Keratinocyte (primary cell): ENCODE measurements at places on chromosomes 1 and 21.

- no peaks in the 10 kb centered on the region for H3K27me3 ChIP-seq
- H3K36me3 ChIP-seq: peaks cover 6% of the 10 kb centered on the region
- no peaks in the 10 kb centered on the region for H3K4me1 ChIP-seq
- H3K27ac ChIP-seq: no peak overlapping the region
These were observed 28.5 kb upstream of the PRDM15 start for GRCh38 chr21:41907496-41908258.

DNA sequence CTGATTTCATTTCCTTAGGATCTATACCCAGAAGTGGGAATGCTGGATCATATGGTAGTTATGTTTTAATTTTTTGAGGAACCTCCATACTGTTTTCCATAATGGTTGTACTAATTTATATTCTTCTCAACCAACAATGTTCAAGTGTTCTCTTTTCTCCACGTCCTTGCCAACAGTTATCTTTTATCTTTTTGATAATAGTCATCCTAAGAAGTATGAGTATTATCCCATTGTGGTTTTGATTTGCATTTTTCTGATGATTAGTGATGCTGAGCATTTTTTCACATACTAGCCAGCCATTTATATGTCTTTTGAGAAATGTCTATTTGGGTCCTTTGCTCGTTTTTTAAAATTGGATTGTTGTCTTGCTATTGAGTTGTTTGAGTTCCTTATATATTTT lies 38.5 kb downstream of the ABCD3 start:
- no peak for DNase-seq
- no peak overlapping the region for H3K27ac ChIP-seq
- no peak overlapping the region for H3K4me3 ChIP-seq
- H3K27me3 ChIP-seq: no peaks in the 10 kb centered on the region

GRCh38 chr1:91836331-91837040 lies 49.5 kb downstream of the TGFBR3 start:
- no peak overlapping the region for H3K4me3 ChIP-seq
- H3K36me3 ChIP-seq: no peaks in the 10 kb centered on the region
- no peak for DNase-seq
- H3K27me3 ChIP-seq: no peaks in the 10 kb centered on the region

DNA sequence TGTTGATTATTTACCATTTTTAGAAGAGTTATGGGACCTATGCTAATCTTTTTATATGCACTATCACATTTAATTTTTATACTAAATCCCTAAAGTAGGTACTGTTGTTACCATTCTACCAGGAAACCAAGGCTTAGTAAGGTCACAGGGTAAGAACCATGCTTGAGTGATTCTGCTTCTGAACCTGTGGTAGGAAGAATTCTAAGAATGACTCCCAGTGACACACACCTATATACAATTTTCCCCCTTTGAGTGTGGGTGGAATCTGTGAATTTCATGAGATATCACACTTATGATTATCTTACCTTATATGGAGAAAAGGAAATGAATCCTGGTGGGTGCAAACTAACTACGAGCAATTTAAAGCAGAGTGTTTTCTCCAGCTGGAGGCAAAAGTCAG lies 391.0 kb downstream of the USH2A start:
- no peak overlapping the region for H3K4me3 ChIP-seq
- H3K27ac ChIP-seq: no peak overlapping the region
- no peak for DNase-seq
- H3K27me3 ChIP-seq: no peaks in the 10 kb centered on the region
- H3K36me3 ChIP-seq: no peaks in the 10 kb centered on the region

- H3K4me3 ChIP-seq: no peak overlapping the region
- H3K27me3 ChIP-seq: peaks cover 17% of the 10 kb centered on the region
- no peaks in the 10 kb centered on the region for H3K4me1 ChIP-seq
- H3K27ac ChIP-seq: no peak overlapping the region
- DNase-seq: no peak
- no peaks in the 10 kb centered on the region for H3K36me3 ChIP-seq
These were observed 28.3 kb downstream of the ALPL start for GRCh38 chr1:21537511-21537931.

DNA sequence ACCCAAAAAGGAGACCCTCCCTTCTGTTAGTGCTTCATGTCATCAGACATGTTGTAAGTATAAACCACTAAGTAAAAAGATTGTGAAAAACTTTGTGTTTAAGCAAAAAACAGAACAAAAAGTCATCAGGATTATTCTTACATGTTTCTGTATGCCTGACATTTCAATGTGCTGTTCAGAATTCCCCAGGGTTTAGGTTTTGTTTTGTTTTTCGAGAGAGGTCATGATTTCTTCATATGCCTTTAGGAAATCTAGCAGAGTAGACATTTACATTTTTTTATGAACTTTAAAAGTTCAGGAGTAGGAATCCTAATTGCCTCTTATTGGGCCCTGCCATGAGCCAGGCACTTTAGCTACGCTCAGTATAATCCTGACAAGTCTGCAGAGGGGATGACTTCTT lies 85.3 kb downstream of the VPS13D start:
- H3K27ac ChIP-seq: no peak overlapping the region
- DNase-seq: no peak
- H3K27me3 ChIP-seq: no peaks in the 10 kb centered on the region
- H3K4me1 ChIP-seq: no peaks in the 10 kb centered on the region

DNA sequence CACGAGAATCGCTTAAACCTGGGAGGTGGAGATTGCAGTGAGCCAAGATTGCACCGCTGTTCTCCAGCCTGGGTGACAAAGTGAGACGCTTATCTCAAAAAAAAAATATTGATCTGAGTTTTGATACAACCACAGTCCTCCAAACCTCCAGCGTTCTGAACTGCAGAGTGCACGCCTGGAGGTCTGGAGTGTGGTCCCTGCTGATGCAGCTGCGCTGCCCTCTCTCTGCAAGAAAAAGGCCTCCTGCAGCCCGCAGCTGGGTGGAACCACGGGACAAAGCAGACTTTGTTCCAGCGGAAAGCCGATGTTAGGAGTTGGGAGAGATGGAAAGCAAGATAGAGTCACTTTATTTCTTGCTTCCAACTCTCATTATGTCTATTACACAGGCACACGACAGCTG lies 144.9 kb upstream of the SOD1 start:
- no peak for DNase-seq
- H3K36me3 ChIP-seq: no peaks in the 10 kb centered on the region
- H3K27me3 ChIP-seq: no peaks in the 10 kb centered on the region
- H3K27ac ChIP-seq: no peak overlapping the region
- peaks cover 7% of the 10 kb centered on the region for H3K4me1 ChIP-seq

GRCh38 chr1:22212400-22213233 lies 69.7 kb upstream of the WNT4 start:
- H3K4me1 ChIP-seq: no peaks in the 10 kb centered on the region
- H3K36me3 ChIP-seq: no peaks in the 10 kb centered on the region

- H3K27ac ChIP-seq: peak overlapping the region; percentile 92
- H3K4me1 ChIP-seq: peaks cover 46% of the 10 kb centered on the region
- H3K4me3 ChIP-seq: no peak overlapping the region
- H3K36me3 ChIP-seq: no peaks in the 10 kb centered on the region
- no peak for DNase-seq
These were observed 50.1 kb downstream of the PIK3CD start for GRCh38 chr1:9701665-9702064.

- H3K36me3 ChIP-seq: no peaks in the 10 kb centered on the region
- H3K4me3 ChIP-seq: no peak overlapping the region
- no peak overlapping the region for H3K27ac ChIP-seq
- DNase-seq: no peak
- H3K27me3 ChIP-seq: no peaks in the 10 kb centered on the region
These were observed 186.8 kb upstream of the MAP1LC3C start for GRCh38 chr1:242185731-242186130.

GRCh38 chr1:58249388-58249736 lies 297.2 kb downstream of the OMA1 start:
- no peak overlapping the region for H3K4me3 ChIP-seq
- no peak overlapping the region for H3K27ac ChIP-seq
- peaks cover 43% of the 10 kb centered on the region for H3K27me3 ChIP-seq
- H3K4me1 ChIP-seq: no peaks in the 10 kb centered on the region

GRCh38 chr21:26307640-26308039 lies 137.1 kb upstream of the APP start:
- no peak overlapping the region for H3K27ac ChIP-seq
- DNase-seq: no peak
- H3K4me1 ChIP-seq: no peaks in the 10 kb centered on the region
- no peak overlapping the region for H3K4me3 ChIP-seq
- H3K27me3 ChIP-seq: no peaks in the 10 kb centered on the region

DNA sequence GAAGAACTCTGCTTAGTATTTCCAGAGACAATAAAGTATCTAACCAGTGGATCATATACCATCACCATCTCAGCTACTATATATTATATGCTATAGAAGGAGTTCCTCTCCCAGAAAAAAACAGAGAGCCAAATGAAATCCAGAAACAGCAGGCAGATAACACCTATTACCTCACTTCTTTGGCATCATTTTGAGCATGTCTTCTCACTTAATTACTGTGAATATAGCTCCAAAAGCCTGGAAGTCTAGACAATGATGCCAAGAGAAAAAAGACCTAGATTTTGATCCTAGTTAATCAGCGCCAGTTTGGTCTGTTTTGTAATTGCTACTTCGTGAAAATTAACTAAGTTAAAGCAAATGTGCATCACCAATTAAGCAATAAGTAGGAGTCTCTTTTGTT lies 131.3 kb downstream of the EIF4G3 start:
- no peak overlapping the region for H3K4me3 ChIP-seq
- no peaks in the 10 kb centered on the region for H3K27me3 ChIP-seq
- H3K36me3 ChIP-seq: peaks cover 5% of the 10 kb centered on the region
- DNase-seq: no peak
- H3K4me1 ChIP-seq: no peaks in the 10 kb centered on the region
- no peak overlapping the region for H3K27ac ChIP-seq

DNA sequence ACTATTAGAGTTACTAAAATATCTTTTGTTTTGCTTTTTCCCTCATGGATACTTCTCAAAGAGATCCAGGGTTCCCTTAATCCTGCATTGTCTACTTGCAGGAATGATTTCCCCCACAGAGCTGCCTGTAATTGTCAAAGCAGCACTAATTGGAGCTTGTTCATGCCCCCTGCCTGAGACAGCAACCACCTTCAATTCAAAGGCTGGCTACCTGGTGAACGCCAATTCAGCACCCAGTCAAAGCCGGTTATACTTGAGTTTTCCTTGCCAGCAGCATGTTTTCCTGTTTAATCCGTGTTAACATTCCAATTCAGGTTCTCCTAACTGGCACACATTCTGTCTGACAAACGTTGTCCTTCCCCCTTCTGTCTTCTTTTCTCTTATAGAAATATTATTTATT lies 382.9 kb downstream of the NTNG1 start:
- no peaks in the 10 kb centered on the region for H3K27me3 ChIP-seq
- no peak overlapping the region for H3K4me3 ChIP-seq
- H3K36me3 ChIP-seq: no peaks in the 10 kb centered on the region
- peaks cover 5% of the 10 kb centered on the region for H3K4me1 ChIP-seq

GRCh38 chr21:43366656-43367055 lies 60.3 kb downstream of the SIK1 start:
- H3K4me3 ChIP-seq: no peak overlapping the region
- H3K27me3 ChIP-seq: no peaks in the 10 kb centered on the region
- H3K36me3 ChIP-seq: no peaks in the 10 kb centered on the region

DNA sequence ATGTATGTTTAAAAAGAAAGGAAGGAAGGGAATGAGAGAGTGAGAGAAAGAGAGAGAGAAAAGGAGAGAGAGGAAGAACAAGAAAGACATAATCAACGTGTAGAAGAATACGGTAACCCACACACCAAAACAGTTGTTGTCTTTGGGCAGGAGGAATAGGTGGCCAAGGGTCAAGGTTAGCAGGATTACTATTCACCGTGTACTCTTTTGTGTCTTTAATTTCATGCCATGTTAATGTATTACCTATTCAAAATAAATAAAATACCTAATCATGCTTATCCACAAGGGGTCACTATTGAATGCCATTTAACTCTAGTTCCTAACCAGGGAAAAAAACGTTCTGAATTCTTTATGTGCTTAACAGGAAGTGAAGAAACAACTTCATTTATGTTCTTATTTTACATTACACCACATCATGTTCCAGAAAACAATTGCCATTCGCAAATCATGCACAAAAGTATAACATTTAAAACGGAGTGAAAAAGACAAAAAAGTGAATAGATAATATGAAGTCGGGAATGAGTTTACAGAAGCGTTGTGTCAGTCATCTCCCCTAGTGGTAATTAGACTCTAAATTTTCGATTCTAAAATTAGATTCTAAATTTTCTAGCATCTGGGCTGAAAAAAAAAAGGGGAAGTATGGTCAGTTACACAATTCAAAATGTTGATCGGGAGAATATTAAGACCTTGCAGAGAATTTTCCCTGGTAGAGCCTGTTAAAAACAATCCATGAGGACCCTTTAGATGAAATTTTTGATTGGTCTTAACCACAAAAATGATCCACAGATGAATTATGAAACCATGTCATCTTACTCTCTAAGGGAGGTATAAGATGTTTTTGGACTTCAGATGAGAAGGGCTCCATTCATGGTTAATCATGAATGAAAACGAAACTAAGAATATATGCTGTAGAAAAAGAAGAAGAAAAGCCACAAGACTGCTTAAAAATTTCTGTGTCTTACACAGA lies 700 bp upstream of the KMO start:
- H3K4me1 ChIP-seq: peaks cover 9% of the 10 kb centered on the region
- no peak for DNase-seq
- H3K36me3 ChIP-seq: no peaks in the 10 kb centered on the region
- peak overlapping the region; percentile 77 for H3K27ac ChIP-seq
- H3K4me3 ChIP-seq: peak overlapping the region; percentile 75

GRCh38 chr1:94836891-94837290 lies 16.7 kb downstream of the SLC44A3 start:
- H3K4me3 ChIP-seq: no peak overlapping the region
- H3K27me3 ChIP-seq: no peaks in the 10 kb centered on the region
- no peaks in the 10 kb centered on the region for H3K36me3 ChIP-seq
- H3K4me1 ChIP-seq: no peaks in the 10 kb centered on the region
- H3K27ac ChIP-seq: no peak overlapping the region

DNA sequence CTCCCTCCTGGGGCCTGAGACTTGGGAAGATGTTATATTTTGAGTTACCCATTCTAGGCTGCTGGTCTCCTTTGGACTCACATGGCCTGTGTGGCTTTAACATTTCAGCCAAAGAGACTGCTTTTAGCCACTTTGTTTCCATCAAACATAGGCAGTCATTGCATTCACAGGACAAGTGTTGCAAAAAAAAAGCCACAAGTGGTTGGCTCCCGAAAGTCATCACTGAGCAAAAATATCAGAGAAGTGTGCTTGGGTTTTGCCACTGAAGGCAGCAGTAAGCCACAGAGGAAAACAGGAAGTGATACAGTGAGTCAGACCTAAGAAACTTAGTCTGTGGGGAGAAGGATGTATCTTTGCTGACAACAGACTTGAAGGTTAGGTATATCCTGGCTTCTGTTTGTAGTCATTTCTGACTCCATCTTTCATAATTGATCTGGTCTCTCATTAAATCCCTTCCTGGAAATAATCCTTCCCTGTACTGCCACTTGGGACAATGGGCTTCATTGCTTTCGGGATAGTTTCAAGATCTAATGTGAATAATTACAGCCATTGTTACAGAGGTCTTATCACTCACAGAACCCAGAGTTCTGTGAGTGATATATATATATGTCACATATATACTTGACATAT lies 80.9 kb downstream of the COLGALT2 start:
- H3K4me1 ChIP-seq: peaks cover 14% of the 10 kb centered on the region
- no peaks in the 10 kb centered on the region for H3K27me3 ChIP-seq
- peak; percentile 13 for DNase-seq
- H3K36me3 ChIP-seq: no peaks in the 10 kb centered on the region
- no peak overlapping the region for H3K27ac ChIP-seq

- DNase-seq: peak; percentile 41
- H3K4me3 ChIP-seq: peak overlapping the region; percentile 43
- H3K36me3 ChIP-seq: no peaks in the 10 kb centered on the region
These were observed 112.9 kb downstream of the ZBTB18 start for GRCh38 chr1:244163861-244164510.
